ENCODE measurements at places on chromosomes 4 and X.
A peak's percentile ranks its signal among the peaks of the same experiment; 100 is the strongest.

DNA sequence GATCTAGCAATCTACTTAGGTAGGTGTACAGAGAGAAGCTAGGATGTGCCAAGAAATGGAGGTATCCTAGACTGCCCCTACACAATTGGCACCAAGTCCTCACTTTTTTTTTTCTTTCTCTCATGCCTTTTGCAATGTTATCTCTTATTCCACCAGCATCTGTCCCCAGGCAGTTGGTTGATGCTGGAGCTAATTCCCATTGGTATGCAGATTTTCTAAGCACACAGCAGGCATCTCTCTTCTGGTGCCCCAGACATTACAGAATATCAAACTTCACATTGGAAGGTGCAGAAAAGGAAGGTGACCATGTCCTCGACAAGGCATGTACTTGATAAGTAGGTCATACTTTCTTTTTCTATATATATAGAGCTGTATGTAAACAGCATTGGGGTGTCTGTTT, 21.6 kb downstream of the LUZP4 start:
- DNase-seq, result no peak

DNA sequence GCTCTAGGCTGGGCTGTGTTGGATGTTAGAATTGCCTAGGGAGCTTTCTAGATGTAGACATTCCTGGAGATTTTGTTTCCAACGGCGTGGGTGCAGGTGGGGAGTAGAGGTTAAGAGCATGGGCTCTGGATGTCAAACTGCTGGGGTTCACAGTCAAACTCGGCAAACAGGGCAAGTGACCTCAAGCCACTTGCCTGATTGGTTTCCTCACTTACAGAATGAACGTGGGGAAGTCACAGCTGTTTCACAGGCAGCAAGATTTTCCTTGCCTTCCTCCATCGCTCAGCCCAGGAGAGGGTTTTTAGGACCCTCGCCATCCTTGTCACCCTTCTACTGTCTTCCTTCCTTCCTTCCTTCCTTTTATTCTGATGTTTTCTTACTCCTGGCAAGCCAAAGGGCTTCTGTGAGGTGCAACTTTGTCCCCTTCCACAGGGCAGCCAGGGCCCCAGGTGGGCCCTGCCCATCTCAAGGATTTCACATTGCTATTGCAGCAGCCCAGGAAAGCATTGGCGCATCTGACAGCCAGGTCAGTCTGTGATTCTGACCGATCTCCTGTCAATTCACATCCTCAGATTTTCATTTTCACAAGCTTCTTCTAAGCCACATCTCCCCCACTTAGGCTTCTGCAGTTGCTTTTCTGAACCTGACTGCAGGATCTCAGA, 7.0 kb downstream of the RTL5 start:
- no peak for DNase-seq

- no peak for DNase-seq
Observed at GRCh38 chr4:180581061-180581460, 1662.1 kb upstream of the TENM3 start.

GRCh38 chrX:1027133-1027532, 185.3 kb downstream of the CRLF2 start:
- DNase-seq, result peak; percentile 75

DNA sequence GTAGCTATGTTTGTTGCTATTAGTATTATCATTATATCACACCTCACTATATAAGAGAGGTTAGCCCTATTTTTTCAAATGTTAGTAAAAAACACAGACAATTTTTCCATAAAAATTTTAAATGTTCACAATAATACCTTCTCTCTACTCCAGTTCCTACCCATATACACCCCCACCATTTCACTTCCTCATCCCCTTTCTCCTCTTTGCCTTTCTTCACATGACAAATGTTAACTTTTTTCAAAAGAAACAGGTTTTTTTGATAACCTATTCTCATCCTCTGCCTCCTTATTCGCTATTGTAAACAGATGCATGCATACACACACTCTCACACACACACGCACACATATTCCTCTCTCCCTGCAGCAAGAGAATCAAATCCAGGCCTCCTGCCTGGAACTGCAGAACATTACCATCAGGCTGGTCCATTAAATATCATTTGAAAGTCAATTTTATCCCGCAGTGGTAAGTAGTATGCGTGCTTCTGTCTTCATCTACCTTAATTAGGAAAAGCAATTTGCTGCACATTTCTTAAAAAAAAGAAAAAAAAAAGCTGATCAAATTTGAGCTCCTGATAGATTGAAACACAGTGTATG, 55.5 kb downstream of the MID1IP1 start:
- no peak for DNase-seq

- no peak for DNase-seq
Observed at GRCh38 chrX:52977953-52978352, 19.6 kb upstream of the FAM156A start.

GRCh38 chrX:118941147-118941546, 33.3 kb upstream of the LONRF3 start:
- DNase-seq, result no peak

DNA sequence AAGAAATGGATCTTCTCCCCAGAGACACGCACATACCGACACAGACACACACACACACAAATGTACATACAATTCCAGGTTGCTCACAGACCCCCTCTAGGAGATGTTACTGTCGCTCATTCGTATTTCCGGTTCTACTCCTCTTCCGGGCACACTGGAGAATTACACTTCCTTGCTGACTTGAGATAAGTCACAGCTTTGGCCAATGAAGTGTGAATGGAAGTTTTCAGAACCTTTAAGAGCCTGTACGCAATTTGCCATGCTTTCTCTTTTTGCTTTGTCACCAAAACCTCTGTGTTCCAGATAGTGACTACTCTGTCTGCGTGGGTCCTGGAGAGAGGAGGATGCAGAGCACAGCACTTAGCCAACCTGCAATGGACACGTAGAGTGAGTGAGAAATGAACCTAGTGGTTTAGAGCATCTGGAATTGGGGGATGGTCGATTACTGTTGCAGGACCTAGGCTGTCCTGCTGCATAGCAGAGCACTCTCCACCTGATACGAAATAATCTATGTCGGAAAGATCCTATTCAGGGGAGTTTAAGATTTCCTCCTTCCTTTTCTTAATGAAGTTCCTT, 239.5 kb upstream of the TET2 start:
- no peak for DNase-seq

DNA sequence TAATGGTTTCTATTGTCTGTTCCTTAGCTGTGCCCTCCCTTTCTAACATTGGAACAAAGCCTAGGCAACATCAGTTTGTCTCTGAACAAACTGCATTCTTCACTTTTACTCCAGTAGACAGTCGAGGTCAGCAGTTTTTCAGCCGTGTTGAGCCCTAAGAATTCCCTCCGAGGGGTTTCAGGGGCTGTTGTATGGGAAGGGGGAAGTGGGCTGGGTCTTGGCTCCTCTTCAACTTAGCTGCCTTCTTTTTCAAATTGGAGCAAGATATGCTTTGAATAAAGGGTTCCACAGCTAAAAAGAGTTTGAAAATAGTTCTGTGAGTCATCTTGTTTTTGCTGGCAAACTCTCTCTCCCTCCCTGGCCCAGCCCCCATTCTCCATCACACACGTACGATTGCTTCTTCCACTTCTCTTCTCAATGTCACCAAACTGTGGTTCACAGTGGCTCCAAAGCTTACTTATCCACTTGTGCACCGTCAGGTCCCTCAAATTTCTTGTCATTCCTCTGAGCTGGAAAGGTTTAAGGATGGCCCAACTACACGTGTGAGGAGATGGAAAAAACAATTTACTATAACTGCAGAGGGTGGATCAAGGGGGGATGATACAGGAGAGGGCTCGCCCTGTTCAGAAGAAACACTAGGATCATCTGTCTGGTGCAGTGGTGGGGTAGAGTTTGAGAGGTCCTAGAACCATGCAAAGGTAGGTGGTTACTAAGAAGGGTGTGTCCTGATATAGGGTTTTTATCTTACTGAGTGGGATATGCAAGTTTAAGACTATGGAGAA, 9.2 kb upstream of the MAML3 start:
- no peak for DNase-seq

- DNase-seq, result no peak
Observed at GRCh38 chrX:19639056-19639455, 123.7 kb upstream of the MAP3K15 start.

DNA sequence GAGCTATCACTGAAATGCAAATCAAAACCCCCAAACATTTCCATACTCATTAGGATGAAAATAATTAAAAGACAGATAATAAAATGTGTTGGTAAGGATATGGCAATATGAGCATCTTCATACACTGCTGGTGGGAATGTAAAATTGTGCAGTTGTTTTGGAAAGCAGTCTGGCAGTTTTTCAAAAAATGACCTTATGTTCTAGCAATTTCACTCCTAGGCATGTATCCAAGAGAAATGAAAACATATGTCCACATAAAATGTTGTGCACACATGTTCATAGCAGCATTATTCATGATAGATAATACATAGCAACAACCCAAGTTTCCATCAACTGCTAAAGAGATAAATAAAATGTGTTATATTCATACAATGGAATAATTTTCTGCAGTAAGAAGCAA, 14.8 kb upstream of the GPRASP2 start:
- no peak for DNase-seq

DNA sequence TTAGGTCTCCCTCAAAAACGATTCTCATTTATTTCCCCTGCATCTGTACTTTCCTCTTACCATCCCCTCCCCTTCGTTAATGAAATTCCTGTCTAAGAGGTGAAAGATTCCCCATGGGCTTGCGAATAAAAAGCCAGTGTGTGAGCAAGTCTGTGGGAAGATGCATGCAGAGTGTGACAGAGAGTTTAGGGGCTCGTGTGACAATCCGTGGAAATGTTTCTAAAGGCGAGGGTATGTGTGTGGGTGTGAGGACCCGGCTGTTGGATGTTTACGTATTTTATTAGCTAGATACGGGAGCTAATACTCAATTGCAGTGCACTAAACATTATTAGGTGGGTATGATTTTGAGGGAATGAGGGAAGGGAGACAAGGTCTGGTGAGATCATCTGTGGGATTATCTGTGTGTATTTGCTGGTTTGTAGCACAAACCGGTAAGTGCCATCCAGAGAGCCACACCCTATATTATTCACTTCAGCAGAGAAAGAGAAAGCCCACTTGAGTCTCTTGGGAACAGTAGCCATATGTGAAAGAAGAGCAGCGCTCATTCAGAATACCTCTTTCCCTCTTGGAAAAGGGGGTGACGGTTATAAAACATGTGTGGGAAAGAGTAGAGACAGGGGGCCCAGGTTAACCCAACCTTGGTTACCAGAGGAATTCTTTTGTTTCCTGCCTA, 893 bp upstream of the HOPX start:
- DNase-seq, result no peak

- no peak for DNase-seq
Observed at GRCh38 chr4:173503330-173504180, 26.5 kb downstream of the HAND2 start.

- DNase-seq, result no peak
Observed at GRCh38 chr4:19636451-19636850, 615.3 kb upstream of the SLIT2 start.

- no peak for DNase-seq
Observed at GRCh38 chr4:7772711-7773385, 166.8 kb downstream of the AFAP1 start.

DNA sequence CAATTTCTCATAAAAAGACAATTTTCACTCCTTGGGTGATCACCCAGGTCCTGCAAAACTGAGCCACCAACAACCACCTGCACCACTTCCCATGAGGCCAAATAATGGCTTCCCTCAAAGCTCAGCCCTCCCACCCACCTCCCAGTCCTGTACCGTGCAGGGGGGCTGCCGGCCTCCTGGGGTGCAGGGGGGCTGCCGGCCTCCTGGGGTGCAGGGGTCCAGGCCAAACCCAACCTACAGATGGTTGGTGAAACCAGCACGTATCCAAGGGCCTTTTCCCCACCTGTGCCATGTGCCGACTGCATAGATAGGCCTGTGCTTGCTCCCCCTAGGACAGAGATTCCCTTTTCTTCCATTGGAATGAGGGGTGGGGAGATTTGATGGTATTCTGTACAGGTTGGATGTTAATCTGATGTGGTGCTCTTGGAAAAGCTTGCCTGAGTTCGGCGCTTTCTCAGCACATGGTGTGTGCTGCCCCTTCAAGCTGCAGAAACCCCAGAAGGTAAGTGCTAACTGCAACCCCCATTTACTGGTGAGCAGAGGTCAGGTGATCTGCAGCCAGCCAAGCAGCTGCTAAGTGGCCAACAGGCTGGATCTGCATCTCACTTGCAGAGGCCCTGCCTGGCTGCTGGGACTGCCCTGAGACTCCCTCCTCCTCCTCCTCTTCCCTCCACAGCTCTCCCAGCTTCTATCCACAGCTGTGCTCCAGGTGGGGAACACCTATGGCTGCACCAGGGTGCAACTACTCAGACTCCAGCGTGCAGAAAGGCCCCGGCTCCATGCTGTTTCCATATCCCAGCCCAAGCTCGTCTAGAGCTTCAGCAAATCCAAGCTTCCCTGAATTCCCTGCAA, 38.8 kb downstream of the FRG1 start:
- no peak for DNase-seq

DNA sequence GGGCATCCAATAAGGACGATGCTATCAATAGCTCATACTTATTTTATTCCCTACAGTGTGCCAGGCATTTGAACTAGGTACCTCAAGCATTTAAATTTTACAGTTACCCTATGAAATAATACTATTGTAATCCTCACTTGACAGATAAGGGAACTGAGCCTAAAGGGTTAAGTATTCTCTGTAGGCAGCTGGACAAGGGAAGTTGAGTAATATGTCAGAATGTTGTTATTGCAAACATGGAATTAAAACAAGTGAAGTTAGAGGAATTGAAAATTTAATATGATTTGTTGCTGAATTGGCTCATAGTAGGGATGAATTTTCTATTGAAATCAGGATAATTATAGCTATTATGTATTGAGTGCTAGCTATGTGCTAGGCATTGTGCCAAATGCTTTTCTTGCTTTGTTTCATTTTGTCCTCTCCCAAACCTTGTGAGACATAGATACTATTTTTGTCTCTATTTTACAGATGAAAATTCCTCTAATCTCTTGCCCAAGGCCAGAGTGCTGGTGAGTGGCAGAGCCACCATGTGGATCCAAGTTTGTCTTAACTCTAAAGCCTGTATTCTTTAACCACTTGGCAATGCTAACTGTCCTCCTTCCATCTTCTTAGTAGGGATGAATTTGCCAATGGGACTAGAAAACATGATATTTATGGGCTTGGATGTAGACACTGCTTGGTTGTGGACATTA, 58.1 kb downstream of the TMEM164 start:
- DNase-seq, result no peak

- DNase-seq, result no peak
Observed at GRCh38 chr4:139861471-139861870, 195.9 kb downstream of the MGST2 start.

GRCh38 chr4:41143311-41144039, 70.9 kb downstream of the APBB2 start:
- no peak for DNase-seq

DNA sequence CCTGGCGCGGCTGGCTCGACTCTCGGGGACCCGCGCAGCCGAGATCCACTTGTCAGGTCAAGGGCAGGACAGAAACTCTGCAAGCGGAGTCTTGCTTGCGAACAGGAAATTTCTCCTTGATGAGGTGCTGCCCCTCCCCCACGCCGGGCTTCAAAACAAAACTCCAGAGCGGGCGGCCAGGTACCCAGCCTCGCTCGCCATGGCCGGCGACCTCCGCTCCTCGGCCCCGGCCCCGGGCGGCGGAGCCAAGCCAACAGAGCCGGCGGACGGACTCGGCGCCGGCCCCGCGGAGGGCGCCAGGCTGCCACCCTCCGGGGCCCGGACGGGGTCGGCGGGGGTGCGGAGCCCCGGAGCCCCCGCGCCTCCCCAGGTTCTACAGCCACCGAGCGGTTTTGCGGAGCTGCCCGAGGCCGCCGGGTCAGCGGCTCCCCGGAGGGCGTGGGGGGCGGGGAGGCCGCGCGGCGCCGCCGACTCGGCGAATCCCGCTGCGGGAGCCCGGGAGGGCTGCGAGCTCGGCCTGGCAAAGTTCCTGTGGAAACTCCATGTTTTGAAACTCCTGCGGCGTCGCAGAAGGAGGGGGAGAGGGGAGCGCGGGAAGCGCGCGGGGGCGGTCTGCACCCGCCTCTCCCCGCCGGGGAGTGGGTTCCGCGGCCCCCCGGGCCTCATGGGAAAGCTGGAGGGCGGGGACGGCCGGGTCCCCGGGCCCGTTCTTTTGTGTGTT, 11.7 kb upstream of the BCOR start:
- peak; percentile 72 for DNase-seq
